ENCODE measurements at places on chromosomes 2 and 18. TPM values are rescaled to one million over a fixed set of nuclear protein-coding genes. Genes with fewer than 3 reads are reported as not detected.

- H3K4me3 ChIP-seq, result no peak overlapping the region
- no peaks in the 10 kb centered on the region for H3K36me3 ChIP-seq
- no peak for DNase-seq
- H3K4me1 ChIP-seq, result no peaks in the 10 kb centered on the region
Measured at GRCh38 chr18:21918693-21919092, 178.1 kb downstream of the MIB1 start.

DNA sequence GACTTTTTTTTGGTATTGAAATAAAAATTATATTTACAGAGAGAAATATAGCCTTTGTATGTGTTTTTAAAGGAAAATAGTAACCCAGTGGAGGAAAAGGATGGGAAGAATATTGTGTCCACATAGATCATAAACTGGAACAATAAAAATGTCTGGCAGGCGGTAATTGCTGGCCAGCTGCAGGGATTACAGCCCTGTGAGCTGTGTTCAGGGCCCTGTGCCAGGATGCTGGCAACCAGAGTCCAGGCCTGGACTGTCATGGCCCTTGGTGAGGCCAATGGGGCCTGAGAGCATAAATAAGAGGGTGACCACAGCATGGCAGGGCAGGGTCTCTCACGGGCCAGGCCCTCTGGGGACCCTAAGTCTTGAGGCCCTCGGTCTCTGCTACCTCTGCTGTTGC is 171.2 kb downstream of the ACOXL start:
- H3K27ac ChIP-seq, result no peak overlapping the region
- no peak overlapping the region for H3K4me3 ChIP-seq
- DNase-seq, result peak; percentile 85
- no peaks in the 10 kb centered on the region for H3K36me3 ChIP-seq
- H3K4me1 ChIP-seq, result peaks cover 34% of the 10 kb centered on the region

DNA sequence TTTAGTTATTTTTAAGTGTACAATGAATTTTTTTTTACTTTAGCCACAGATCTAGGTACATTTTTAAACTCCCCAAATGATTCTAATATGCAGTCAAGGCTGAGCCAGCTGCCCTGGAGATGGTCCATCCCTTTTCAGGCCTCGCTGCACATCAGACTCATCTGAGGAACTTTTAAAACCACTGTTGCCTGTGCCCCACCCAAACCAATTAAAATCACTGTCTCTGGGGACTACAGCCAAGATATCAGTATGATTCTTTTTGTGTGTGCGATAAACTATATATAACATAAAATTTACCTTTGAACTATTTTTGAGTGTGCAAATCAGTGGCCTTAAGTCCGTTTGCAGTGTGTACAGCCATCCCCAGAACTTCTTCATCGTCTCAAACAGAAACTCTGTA is 9.1 kb upstream of the MALT1 start:
- no peak for DNase-seq
- no peaks in the 10 kb centered on the region for H3K36me3 ChIP-seq
- no peak overlapping the region for H3K27ac ChIP-seq
- no peaks in the 10 kb centered on the region for H3K4me1 ChIP-seq
- H3K27me3 ChIP-seq, result no peaks in the 10 kb centered on the region
- H3K4me3 ChIP-seq, result no peak overlapping the region

GRCh38 chr18:45071956-45072355 is 391.3 kb downstream of the SETBP1 start:
- H3K27me3 ChIP-seq, result no peaks in the 10 kb centered on the region
- no peak overlapping the region for H3K4me3 ChIP-seq
- H3K36me3 ChIP-seq, result no peaks in the 10 kb centered on the region
- H3K4me1 ChIP-seq, result peaks cover 2% of the 10 kb centered on the region
- H3K27ac ChIP-seq, result no peak overlapping the region

DNA sequence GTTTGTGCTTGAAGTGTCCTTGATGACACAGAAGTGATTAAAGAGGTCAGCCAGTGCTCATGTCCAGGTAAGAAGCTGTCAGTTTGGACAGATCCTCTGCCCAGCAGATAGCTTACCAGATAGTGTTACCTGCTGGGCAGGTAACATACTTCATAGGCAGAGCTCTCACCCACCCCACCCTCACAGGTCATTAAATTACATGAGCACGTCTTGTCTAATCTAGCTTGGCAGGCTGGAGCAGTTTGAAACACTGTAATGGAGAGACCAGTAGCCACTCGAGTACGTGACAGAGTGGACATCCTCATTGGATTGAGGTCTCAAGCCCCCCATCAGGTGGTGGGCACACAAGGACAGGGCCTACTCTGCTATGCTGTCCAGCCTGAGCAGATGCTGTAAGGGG is 27.1 kb downstream of the TTC32 start:
- H3K27me3 ChIP-seq, result no peaks in the 10 kb centered on the region
- H3K27ac ChIP-seq, result no peak overlapping the region
- no peaks in the 10 kb centered on the region for H3K36me3 ChIP-seq
- H3K4me3 ChIP-seq, result no peak overlapping the region
- H3K4me1 ChIP-seq, result no peaks in the 10 kb centered on the region

DNA sequence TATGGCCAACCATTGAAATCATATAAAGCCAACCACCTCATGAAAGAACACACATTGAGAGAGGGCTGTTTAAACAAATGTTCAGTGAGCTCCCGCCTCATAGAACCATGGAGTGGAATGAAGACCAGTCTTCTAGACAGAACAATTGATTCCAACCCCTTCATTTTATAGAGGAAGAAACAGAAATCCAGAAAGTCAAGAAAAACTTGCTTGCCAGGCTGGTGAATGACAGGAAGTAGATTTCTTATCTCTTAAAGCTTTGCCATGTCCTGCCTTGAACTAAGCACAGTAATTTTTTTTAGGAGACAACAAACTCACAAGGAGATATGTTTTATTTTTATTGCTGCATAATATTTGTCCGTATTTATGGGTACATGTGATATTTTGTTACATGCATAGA is 16.5 kb upstream of the NRP2 start:
- peaks cover 6% of the 10 kb centered on the region for H3K4me1 ChIP-seq
- no peaks in the 10 kb centered on the region for H3K36me3 ChIP-seq
- no peak for DNase-seq
- no peak overlapping the region for H3K4me3 ChIP-seq

- no peak overlapping the region for H3K4me3 ChIP-seq
- no peak for DNase-seq
- H3K36me3 ChIP-seq, result peaks cover 2% of the 10 kb centered on the region
Measured at GRCh38 chr18:75214766-75215510, 4.3 kb downstream of the TSHZ1 start.

DNA sequence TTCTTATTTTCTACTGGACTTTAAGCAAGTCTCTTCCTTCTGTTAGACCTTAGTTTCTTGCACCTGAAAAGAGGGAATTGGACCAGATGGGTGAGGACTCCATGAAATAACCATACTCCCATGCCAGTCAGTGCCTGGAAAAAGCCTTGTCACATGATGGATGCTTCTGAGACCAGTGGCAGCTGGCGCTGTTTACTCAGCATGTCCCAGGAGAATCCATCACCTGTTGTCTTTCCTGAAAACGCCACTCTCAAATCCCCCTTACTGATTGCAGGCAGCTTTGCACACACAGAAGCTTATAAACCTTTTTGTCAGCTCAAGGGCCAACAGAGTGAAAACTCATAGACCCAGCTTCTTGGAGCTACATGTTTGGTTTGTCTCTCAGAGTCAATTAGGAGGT is 117.6 kb downstream of the POLE4 start:
- H3K36me3 ChIP-seq, result no peaks in the 10 kb centered on the region
- peak overlapping the region; percentile 89 for H3K27ac ChIP-seq
- peaks cover 30% of the 10 kb centered on the region for H3K4me1 ChIP-seq
- no peaks in the 10 kb centered on the region for H3K27me3 ChIP-seq
- H3K4me3 ChIP-seq, result no peak overlapping the region

DNA sequence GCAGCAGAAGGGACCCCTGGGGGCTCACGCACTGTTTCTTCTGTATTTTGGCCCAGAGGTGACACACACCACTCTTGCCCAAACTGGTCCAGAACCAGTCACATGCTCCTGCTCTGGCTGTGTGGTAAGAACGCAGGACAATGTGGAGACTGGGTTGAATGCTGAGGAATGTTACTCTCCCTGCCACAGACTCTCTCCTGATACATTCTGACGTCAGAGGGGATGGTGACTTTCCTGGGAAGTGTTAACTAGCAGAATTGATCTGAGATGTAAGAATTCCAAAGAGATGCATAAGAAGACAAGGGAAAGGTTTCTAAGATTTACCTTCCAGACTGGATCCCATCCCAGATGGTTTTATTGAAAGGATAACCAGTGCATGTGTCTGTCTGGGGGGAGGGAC is 100.8 kb downstream of the ASB1 start:
- H3K4me3 ChIP-seq, result no peak overlapping the region
- DNase-seq, result no peak
- H3K4me1 ChIP-seq, result peaks cover 15% of the 10 kb centered on the region
- H3K36me3 ChIP-seq, result no peaks in the 10 kb centered on the region
- peaks cover 14% of the 10 kb centered on the region for H3K27me3 ChIP-seq

DNA sequence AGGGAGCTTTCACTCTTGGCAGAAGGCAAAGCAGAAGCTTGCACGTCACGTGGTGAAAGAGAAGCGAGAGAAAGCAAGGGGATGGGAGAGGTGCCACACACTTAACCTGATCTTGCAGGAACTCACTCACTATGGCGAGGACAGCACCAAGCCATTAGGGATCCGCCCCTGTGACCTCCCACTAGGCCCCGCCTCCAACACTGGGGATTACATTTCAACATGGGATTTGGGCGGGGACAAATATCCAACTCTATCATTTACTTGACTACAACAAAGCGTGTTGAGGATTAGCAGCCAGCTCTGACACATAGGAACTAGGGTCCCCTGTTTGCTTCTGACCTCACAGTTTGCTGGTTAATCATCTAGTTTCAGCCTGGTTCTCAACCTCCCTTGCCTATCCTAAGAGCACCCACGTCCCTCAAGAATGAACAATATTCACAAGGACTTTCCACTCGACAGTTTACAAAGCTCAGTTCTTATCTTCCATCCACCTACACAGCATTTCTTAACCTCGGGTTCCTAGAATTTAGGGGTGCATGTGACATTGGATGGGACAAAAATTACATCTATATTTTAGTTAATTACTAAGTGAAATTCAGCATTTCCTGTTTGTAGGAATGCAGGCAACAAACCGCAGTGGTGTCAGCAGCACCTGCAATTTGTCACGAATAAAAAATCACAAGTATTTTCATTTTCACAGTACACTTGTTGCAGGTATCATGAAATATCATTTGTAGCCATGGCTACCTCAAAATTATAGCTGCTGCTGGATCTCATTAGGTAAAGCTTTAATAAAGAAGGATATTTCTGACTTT is 36.0 kb downstream of the LBH start:
- no peak overlapping the region for H3K4me3 ChIP-seq
- H3K4me1 ChIP-seq, result peaks cover 2% of the 10 kb centered on the region
- DNase-seq, result no peak
- H3K36me3 ChIP-seq, result no peaks in the 10 kb centered on the region
- H3K27ac ChIP-seq, result no peak overlapping the region

DNA sequence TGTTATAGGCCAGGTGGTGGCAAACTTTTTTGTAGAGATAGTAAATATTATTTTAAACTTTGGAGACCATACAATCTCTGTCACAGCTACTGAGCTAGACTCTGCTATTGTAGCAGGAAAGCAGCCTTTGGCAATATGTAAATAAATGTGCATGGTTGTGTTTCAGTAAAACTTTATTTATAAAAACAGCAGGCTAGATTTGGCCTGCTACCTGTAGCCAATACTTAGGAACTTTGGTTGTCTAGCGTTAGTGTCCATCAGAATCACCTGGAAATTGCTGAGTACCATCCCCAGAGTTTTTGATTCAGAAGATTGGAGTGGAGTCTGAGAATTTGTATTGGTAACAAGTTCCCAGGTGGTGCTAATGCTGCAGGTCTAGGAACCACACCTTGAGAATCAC is 23.8 kb upstream of the TNFRSF11A start:
- peaks cover 16% of the 10 kb centered on the region for H3K36me3 ChIP-seq
- H3K4me1 ChIP-seq, result no peaks in the 10 kb centered on the region
- H3K27ac ChIP-seq, result no peak overlapping the region
- H3K27me3 ChIP-seq, result no peaks in the 10 kb centered on the region
- DNase-seq, result no peak

GRCh38 chr2:240645346-240645745 is 20.1 kb downstream of the GPR35 start:
- DNase-seq, result no peak
- peaks cover 8% of the 10 kb centered on the region for H3K4me1 ChIP-seq
- H3K4me3 ChIP-seq, result no peak overlapping the region
- H3K27me3 ChIP-seq, result peaks cover 51% of the 10 kb centered on the region
- H3K36me3 ChIP-seq, result no peaks in the 10 kb centered on the region

GRCh38 chr18:73626859-73627258 is 520.8 kb downstream of the FBXO15 start:
- H3K4me3 ChIP-seq, result no peak overlapping the region
- no peak overlapping the region for H3K27ac ChIP-seq
- H3K36me3 ChIP-seq, result no peaks in the 10 kb centered on the region
- DNase-seq, result no peak
- H3K27me3 ChIP-seq, result no peaks in the 10 kb centered on the region
- no peaks in the 10 kb centered on the region for H3K4me1 ChIP-seq

- no peaks in the 10 kb centered on the region for H3K27me3 ChIP-seq
- peak overlapping the region; percentile 38 for H3K4me3 ChIP-seq
- peaks cover 18% of the 10 kb centered on the region for H3K4me1 ChIP-seq
- peak overlapping the region; percentile 35 for H3K27ac ChIP-seq
- DNase-seq, result peak; percentile 50
- H3K36me3 ChIP-seq, result no peaks in the 10 kb centered on the region
Measured at GRCh38 chr18:10032331-10033015, 118.7 kb downstream of the VAPA start.

GRCh38 chr2:58865436-58865835 is 624.3 kb upstream of the FANCL start:
- H3K27ac ChIP-seq, result no peak overlapping the region
- no peaks in the 10 kb centered on the region for H3K27me3 ChIP-seq
- H3K4me3 ChIP-seq, result no peak overlapping the region
- H3K4me1 ChIP-seq, result no peaks in the 10 kb centered on the region

DNA sequence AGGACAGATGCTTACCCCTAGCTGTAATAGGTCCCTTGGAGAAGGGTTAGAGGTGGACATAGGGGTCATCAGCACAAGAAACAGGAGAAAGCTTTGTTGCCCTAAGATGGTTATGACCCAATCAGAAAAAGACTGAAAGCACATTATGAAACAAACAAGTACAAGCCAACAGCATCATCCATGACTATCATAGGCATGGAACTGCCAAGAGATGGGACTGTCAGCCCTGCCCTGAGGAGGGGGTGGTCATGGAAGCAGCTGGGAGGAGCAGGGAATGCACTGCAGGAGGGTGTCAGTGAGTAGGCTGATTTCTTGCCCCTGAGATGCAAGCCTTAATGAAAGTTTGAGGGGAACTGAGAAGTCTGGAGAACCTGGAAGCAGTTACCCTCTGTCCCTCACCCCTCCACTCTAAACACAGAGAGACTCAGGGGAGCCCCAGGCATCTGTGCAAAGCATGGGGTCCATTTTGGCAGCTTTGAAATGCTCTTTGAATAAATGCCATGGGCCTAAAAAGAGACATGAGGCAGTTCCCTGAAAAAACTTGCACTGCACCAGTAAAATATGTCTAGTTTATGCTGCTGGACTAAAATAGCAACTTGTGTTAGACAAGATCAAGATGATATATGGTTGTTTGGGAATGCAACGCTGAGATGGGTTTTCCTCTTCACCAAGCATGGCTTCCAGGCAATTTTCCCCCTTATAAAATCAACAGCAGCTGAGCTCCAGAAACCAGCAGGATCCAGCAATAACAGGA is 122.7 kb upstream of the ZFP36L2 start:
- H3K4me1 ChIP-seq, result peaks cover 60% of the 10 kb centered on the region
- no peaks in the 10 kb centered on the region for H3K27me3 ChIP-seq
- peak; percentile 85 for DNase-seq
- H3K27ac ChIP-seq, result peak overlapping the region; percentile 87
- no peak overlapping the region for H3K4me3 ChIP-seq

GRCh38 chr2:105611333-105611637 is 133.4 kb upstream of the NCK2 start:
- no peak overlapping the region for H3K4me3 ChIP-seq
- H3K27ac ChIP-seq, result peak overlapping the region; percentile 49
- H3K4me1 ChIP-seq, result peaks cover 29% of the 10 kb centered on the region
- no peaks in the 10 kb centered on the region for H3K27me3 ChIP-seq

SNTG2 gene
- not detected for polyA plus RNA-seq

SCYGR4 gene
- not detected for polyA plus RNA-seq

TEKT4 gene
- polyA plus RNA-seq, result not detected

B3GNT7 gene
- 0.44 TPM for polyA plus RNA-seq

Measured in muscle of leg (tissue), 16 donors.